CD8-positive, alpha-beta T cell (primary cell): ENCODE measurements at places on chromosomes 13 and 19. TPM values are rescaled to one million over a fixed set of nuclear protein-coding genes. Genes with fewer than 3 reads are reported as not detected.

DNA sequence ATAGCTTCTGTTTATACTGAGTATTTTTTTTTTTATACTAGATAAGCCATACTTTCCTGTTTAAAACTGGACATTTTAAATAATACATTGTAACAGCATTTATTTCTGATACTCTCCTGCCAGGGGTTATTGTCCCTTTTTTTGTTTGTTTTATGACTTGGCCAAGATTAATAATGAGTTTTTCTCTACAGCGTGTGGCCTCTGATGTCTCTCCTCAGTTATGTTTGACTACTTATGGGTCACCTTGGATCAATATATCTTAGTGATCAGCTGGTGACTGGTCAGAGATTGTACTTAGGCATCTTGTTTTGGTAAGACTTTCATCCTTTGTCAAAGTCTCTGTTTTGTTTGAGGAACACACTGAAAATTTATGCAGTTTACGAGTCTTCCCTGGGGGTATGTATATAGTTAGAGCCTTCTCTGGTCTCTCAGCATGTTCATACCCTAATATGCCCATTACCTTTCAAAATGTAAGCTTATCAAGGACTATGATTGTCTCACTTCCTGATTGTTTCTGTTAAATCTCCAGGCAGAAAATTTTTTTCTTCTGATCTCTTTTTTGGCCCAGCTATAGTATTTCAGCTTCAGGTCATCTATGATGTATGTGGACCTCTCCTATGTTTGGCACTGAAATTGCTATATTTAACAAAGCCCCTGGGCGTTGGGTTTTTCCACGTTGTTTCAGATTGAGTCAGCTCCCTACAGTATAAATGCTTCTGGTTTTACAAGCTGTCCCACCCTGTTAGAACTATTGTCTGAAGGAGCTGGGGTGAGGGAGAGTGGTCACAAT, 87.9 kb downstream of the URI1 start:
- no peak for DNase-seq

GRCh38 chr13:102556806-102557205, 40.0 kb upstream of the TPP2 start:
- no peak for DNase-seq

GRCh38 chr19:16033721-16034120, 42.6 kb upstream of the TPM4 start:
- DNase-seq, result no peak

Gene TRPC4
- total RNA-seq, result not detected

DNA sequence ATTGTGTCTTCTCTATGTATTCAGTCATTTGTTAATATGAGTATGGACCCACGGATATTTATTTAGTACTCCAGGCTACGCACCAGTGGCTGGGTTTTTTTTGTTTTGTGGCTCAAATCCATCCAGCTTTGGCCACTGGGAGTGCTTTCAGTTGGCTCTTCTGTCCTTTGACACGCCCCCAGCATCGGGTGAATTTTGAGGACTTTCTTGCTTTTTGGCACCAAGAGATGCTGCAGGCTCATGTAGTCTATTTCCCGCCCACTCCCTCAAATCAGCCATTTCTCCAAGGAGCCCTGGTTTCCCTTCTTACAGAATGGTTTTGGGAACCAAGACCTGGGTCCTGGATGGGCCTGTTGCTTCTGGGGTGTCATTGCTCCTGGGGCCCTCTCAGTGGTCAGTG, 55.8 kb downstream of the SMARCA4 start:
- no peak for DNase-seq

Gene ZNF181
- 1.7 TPM for total RNA-seq

Gene ZNF99
- not detected for total RNA-seq

DNA sequence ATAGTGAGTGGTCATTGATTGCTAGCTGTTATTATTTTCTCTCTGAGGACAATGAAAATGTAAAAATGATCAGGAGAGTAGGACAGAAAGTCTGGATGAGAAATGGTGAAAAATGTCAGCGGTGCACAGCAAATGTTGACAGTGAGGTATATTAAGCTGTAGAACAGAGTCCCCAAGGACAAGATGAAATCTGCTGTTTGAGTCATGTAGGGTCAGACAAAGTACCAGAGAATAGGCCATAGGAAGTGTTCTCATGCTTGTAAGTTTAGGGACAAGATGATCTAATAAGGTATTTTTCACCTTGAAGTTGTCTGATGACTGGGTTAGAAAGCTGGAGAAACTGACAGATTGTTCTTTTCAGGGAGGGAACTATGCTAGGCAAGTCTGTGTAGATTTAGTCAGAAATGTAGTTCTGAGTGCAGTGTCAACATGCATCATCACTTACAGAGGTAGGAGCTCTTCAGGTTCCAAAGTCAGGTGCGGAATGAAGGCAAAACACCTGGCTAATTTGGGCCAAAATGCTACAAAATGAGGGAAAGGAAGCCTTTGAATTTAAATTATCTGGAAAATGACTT, 369.3 kb downstream of the DLEU7 start:
- no peak for DNase-seq

- no peak for DNase-seq
Observed at GRCh38 chr13:73687087-73687486, 447.1 kb downstream of the KLF12 start.

DNA sequence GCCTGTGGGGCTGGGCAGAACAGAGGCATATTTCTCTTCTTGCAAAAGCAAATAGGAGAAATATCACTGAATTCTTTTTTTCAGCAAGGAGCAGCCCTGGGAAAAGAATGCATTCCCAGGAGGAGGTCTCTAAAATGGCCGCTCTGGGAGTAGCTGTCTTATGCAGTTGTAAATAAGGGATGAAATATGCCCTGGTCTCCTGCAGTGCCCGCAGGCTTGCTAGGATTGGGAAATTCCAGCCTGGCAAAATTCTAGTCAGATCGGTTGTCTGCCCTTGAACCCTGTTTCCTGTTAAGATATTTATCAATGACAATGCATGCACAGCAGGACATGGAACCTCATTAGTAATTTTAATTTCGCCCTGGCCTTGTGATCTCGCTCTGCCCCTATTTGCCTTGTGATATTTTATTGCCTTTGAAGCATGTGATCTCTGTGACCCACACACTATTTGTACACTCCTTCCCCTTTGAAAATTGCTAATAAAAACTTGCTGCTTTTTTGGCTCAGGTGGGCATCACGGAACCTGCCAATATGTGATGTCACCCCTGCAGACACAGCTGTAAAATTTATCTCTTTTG, 1993.2 kb downstream of the PCDH9 start:
- no peak for DNase-seq

GRCh38 chr13:69280399-69280798, 827.2 kb upstream of the ATXN8OS start:
- DNase-seq, result no peak

- DNase-seq, result no peak
Observed at GRCh38 chr19:42474743-42475142, 32.0 kb upstream of the CXCL17 start.

DNA sequence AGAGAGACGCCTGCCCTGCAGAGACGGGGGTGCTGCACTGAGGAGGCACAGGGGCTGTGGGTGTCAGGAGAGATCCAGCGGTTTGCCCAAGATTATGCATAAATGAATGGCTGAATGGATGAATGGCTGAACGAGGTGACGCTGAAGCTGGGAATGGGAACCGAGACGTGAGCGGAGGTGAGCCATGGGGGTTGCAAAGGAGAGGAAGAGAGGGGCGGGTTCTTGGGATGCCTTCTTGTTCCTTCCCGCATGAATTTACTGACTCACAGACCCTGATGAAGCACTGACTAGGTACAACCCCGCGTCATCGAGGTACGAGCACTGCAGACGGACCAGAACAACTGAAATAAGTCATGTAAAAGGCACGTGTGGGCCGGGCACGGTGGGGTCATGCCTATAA, 16.7 kb downstream of the DCAF15 start:
- DNase-seq, result no peak

- DNase-seq, result no peak
Observed at GRCh38 chr19:48355365-48355954, 8.3 kb downstream of the TMEM143 start.

Gene GPR4
- not detected for total RNA-seq

Gene CEACAM20
- not detected for total RNA-seq

GRCh38 chr19:38047049-38047438, 140.0 kb downstream of the SIPA1L3 start:
- DNase-seq, result peak; percentile 11

- DNase-seq, result no peak
Observed at GRCh38 chr19:16615808-16616207, 12.2 kb downstream of the MED26 start.

DNA sequence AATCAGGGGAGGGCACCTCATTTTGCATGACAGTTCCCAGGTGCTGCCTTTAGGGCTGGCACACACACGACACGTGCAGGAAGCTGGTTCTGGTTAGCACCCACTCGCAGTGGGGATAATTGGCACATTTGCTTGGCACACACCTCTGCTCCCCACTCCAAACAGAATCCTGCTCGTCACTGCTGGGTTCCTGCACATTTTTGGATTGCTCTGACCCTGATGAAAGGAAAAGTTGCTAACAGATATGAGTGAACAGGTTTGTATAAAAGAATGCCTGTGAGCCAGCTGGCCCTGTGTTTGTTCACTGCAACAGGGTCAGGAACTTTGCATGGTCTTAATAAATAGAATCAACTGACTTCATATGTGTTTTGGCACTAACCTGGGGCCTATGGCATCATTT, 1500.4 kb downstream of the EFNB2 start:
- DNase-seq, result no peak

Gene PRSS57
- total RNA-seq, result not detected

Gene C13orf42
- total RNA-seq, result not detected

- DNase-seq, result no peak
Observed at GRCh38 chr19:37969695-37970094, 62.7 kb downstream of the SIPA1L3 start.

DNA sequence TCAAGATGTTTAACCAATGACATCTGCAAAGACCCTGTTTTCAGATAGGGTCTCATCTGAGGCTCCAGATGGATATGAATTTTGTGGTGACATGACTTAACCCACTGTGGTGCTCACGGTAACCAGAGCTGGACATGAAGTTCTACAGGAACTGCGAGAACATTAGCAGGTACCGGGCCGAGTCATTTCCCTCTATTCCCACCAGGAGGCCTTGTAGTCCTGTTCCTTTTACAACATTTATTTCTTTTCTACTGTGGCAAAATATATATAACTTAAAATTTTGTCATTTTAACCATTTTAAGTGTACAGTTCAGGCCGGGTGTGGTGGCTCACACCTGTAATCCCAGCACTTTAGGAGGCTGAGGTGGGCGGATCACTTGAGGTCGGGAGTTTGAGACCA, 7.6 kb upstream of the TSPAN16 start:
- DNase-seq, result no peak

GRCh38 chr19:38387550-38388348, at the start of gene GGN:
TSS of gene GGN (minus strand) at chr19:38388034. CDS start at chr19:38387261, 773 bp downstream.
- peak; percentile 84 for DNase-seq

Gene CEACAM1
- 1.3 TPM for total RNA-seq

Gene MIA
- not detected for total RNA-seq
